ENCODE measurements at places on chromosomes 11 and 22.

- DNase-seq: no peak
Observed at GRCh38 chr11:34924714-34925113, 8.3 kb downstream of the PDHX start.

DNA sequence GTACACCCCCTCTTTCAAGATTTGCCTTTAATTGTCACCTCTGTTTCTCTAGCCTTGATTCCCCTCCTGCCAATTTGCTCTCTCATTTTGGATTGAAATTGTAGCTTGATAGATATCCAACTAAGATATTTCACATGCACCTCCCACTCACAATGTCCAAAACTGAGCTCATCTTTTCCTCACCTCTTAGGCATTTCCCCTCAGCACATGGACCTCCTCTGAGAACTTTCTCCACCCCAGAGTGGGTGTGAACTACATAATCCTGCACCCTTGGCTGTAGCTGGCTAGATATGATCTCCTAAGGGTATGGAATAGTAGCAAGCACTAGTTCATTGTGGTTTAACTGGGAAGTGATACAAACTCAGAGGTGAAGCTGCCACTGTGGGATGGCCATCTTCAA, 91.5 kb upstream of the SESN3 start:
- DNase-seq: peak; percentile 41

- DNase-seq: no peak
Observed at GRCh38 chr22:49305214-49305965, 522.3 kb downstream of the BRD1 start.

DNA sequence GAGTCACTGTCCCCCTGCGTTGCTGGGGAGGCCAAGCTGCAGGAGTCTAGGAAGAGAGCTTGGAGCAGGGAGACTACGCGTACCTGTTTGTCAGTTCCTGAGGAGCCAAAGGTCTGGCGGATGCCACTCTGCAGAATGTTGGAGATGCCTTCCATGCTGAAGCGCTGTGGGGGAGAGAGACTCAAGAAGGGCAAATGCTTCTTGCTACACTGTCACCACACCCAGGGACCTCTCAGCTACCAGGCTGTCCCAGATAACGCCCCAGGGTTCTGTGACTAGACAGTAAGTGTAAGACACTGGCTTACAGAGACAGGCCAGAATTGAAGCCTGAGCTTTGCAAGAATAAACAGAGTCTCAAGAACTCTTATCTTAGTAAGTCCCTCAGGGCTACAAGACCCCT, 42.0 kb downstream of the FEZ1 start:
- DNase-seq: no peak

DNA sequence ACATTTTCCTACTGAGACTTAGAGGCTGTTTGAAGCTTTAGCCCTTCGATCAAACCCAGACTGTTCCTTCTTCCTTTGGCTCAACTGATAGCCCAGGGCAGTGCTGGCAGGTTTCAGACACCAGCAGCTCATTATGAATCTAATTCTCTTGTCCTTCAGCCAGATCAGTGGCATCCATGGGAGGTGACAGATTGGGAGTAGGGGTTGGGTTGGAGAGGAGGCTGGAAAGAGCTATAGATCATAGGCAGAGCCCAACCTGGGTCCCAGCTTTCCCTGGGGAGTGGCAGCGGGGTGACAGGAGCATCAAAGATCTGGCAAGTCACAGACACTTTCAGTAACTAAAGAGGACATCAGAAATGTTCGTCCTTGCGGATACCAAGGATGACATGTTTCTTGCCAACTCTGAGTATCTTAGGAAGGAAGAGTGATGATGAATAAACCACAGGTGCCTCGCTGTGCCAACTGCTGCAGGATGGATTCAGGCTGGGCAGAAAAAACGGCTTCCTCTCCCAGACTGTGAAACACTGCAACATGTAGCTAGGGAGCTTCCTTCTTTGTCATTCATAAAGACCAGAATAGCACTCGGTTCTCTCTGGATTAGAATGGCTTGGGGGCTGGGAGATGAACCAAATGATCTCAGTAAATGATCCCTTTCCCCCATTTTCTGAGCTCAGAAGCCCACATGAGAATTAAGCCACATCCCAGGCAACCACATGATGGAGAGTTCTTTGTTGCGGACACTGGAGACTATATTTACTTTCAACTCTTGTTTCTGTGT, 19.1 kb downstream of the ABCC8 start:
- DNase-seq: no peak

DNA sequence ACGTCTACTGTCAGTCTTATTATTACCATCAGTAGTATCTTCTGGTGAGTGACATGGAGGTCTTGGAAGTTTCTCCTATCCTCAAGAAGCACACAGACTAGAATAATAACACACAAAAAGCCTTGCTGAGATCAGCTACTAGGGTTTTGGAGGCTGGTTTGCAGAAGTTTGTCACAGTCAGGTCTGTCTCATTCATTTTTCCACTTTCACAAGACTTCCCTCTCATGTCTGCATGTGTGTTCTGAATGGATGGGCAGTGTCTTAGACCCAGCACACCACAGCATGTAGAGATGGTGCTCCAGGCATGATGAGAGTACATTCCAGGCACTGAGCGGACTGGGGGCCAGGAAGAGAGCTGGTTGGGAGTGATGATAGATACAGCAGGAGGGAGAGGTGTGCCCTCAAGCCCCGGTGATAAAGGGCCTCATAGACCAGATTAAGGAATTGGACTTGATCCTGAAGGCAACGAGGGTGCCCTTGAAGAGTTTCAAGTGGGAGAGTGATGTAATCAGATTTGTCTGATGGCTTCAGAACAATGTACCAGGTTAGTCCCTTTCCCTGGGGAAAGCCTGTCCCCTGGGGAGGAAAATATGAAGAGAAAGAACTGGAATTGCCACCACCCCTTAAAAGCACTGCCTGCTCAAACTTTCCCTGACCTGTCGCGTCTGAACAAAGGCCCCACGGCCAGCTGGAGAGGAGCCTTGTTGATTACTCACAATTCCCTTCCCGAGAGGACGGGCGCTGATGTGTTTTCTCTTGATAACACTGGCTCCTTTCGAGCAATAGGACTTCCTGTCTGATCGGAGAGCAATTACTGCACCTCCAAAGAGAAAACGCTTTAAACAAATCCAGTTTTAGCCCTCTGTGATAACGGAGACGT, 45.1 kb upstream of the LMO2 start:
- DNase-seq: peak; percentile 64

DNA sequence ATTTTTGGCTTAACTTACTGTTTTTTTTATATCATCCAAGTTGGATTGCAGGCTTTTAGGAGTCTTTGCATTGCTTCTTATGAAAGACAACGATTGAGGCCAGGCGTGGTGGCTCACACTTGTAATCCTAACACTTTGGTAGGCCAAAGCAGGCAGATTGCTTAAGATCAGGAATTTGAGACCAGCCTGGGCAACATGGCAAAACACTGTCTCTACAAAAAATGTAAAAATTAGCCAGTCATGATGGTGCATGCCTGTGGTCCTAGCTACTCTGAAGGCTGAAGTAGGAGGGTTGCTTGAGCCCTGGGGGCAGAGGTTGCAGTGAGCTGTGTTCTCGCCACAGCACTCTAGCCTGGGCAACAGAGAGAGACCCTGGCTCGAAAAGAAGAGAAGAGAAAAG, 56.6 kb downstream of the BID start:
- peak; percentile 82 for DNase-seq

DNA sequence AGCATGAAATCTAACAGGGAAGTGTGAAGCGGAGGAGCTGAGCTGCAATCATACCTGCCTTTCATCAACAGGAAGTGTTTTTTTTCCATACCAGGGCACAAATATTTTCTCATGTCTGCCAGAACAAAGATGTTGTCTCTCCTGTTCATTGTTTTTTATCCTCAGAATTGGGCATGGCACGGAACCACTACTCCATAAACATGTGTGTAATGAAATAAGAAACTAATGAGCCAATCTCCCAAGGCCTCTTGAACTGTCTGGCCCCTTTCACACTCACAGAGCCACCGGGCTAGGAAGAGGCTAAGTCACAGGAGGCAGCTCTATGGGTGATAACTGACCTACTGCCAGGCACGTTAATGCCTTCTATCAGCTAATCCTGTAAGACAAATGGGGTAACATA, 124.4 kb downstream of the ETS1 start:
- DNase-seq: no peak

- peak; percentile 66 for DNase-seq
Observed at GRCh38 chr11:72972496-72973128, 158.4 kb downstream of the ATG16L2 start.

DNA sequence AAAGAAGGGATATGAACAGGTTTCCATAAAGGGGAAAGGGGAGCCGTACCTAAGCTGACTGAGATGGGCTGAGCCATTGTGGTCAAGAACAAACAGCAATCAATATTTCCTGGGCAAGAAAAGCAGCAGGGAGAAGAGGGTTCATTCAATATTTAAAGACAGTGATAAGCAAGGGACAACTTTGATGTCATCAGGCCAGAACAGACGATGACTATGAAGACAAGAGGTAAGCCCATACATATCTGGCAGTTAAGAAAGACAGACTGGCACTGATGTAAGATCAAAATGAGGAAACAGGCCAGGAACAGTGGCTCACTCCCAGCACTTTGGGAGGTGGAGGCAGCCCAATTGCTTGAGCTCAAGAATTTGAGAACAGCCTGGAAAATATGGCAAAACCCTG, 2.4 kb downstream of the OR5A2 start:
- no peak for DNase-seq
